ENCODE measurements at places on chromosomes 13 and 19.

DNA sequence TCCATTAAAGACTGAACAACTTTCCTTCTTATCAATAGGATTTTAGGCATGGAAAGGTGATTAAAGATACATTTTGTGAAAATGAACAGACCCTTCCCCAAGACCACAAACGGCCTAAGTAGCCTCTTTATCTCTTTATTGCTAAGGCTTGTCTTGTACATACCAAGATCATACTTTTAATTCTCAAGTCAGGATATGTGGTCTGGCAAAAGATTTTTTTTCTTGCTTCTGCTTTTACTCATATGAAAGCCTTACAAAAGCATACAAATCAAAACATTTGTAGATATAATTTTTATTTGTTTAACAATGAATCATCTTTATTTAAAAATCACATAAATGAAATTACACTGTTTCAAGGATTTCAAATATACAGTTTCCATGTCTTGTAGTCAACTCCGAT lies 35.8 kb downstream of the TGDS start:
- no peak for DNase-seq

- no peak for DNase-seq
Measured at GRCh38 chr19:2201473-2202148, 34.5 kb downstream of the PLEKHJ1 start.

- no peak for DNase-seq
Measured at GRCh38 chr13:48738311-48738710, 84.6 kb downstream of the CYSLTR2 start.

DNA sequence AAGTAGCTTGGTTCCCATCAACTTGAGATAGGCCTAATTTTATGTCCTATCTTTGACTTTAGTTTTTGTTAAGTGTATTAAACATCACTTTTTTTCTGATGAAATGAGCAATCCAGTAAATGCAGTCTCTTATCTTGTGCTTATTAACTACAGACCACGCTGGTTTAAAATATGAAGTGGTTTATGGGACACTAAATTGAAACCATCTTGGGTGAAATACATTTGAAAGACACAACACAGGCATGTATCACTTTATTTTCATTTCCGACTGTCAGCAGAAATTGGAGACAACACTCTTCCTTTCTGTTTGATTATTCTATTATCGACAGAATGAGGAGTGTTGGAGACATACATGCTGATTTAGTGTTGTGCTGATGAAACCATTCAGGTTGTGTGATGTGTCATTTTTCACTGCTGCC lies 447.7 kb downstream of the GPC6 start:
- peak; percentile 21 for DNase-seq

DNA sequence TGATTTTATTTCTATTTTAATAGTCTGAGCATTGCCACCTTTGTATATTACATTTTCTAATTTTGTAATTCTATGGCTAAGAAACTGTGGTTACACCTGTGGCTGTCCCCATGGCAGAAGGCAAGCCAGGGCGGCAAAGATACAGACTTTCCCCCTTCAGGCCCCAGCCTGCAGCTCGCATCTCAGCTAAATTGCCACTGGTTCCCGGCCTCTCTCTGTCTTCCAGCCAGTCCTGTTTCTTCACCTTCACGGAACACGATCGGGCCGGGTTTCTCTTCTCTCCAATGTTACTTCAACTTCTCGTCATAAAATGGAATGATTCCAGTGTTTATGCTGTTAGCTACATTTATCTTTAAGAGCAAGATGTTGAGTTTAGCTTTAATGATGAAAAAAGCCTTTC lies 124.5 kb upstream of the ZNF507 start:
- no peak for DNase-seq

GRCh38 chr19:13929340-13929739 lies 8.9 kb downstream of the PODNL1 start:
- DNase-seq = peak; percentile 76

DNA sequence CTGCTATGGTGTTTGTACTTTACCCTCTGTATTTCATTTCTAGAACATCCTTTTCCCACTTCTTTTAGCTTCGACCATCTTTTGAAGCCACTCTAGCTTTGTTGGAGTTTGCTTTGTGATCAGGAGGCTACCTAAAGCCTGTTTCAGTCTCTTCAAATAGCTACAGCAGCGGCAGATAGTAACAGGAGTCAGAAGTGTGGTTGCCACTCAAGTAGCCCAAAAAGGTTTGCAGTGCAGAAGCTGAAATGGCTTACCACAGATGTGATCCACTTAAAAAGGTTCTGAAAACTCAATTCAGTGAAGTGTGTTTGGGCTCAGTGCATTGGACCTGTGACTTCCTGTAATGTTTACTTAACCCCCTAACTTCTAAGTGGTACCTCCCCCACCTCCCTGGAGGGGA lies 26.2 kb downstream of the WASF3 start:
- no peak for DNase-seq

DNA sequence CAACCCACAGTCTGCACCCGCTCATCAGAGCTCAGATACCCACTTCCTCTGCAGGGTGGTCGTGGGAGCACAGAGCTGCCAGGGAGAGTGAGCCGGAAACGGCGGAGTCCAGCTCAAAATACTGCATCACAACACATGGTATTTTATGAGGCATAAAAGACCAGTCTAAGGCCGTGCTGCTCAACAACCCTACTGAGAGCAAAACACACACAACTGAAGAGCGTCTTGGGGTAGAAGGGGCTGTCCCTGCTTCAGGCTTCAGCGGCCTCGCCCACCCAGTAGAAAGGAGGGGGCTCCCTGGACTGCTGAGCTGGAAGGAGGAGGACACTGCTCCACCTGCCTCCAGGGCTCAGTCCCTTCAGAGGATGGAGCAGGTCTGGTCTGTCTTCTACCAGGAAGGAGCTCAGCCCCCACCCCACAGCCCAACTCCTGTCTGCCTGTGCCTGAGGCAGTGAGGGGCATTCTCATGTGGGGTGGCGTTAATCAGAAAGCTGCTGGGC lies 36.9 kb downstream of the NAXD start:
- no peak for DNase-seq

- no peak for DNase-seq
Measured at GRCh38 chr13:39462428-39462827, 140.6 kb downstream of the LHFPL6 start.

GRCh38 chr13:75467040-75467728 lies 14.8 kb downstream of the TBC1D4 start:
- no peak for DNase-seq

DNA sequence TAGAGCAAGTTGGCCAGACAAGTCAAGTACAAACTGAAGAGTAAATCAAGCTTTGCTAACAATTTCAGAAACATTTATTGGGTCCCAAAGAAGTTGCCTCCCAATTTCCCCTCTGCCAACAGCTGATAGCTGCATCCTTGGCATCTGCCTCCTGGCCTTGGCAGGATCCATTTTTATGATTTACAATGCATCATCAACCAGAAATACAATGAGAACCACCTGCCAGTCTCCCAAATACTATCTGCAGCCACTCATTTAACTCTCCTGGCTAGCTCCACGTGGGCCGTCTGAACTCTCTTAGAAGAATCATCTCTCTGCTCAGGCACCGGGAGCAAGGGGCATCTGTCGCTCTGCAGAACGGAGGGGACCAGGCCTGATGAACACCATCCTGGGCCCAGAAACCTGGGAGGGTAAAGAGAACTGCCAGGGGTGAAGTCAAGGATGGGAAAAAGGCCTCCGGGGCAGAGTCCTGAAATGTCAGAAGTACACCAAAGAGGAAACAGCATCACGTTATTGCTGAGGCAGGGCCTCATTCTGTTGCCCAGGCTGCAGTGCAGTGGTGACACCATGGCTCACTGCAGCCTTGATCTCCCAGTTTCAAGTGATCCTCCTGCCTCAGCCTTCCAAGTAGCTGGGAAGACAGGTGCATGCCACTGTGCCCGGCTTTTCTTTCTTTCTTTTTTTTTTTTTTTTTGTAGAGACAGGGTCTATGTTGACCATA lies 2.6 kb downstream of the LONP1 start:
- DNase-seq = no peak

DNA sequence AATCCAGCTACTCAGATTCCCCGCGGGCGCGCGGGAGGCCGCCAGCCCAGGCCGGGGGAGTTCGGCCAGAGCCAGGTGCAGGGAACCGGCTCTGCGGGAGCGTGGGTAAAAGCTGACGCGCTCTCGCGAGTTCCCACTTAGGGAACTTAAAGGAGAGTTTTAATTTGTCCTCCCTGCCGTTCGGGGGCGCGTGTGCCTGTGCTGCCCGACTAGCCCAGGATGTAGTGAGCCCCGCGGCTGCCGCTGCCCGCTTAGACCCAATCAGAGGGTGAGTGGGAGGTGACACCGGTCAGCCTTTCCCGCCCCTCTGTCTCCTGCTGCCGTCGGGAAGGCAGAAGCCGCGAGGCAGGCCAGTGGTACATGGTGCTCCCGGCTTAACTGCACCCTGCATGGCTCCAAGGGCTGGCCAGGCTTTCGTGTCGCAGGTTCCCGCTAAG lies 36.0 kb upstream of the NEK3 start:
- peak; percentile 68 for DNase-seq

DNA sequence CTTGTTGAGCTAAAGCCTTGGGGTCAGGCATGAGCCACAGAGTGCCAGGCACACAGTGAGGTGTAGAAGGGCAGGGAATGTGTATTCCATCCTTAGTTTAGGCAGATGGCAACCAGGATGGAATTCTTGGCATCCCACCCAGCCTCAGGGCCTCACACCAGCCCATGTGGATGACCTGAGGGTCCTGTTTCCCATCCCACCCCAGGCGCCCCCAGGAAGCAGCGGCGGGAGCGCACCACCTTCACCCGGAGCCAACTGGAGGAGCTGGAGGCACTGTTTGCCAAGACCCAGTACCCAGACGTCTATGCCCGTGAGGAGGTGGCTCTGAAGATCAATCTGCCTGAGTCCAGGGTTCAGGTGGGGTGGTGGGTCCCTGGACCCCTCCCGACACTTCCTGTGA lies 14.3 kb downstream of the CRX start:
- DNase-seq = no peak

DNA sequence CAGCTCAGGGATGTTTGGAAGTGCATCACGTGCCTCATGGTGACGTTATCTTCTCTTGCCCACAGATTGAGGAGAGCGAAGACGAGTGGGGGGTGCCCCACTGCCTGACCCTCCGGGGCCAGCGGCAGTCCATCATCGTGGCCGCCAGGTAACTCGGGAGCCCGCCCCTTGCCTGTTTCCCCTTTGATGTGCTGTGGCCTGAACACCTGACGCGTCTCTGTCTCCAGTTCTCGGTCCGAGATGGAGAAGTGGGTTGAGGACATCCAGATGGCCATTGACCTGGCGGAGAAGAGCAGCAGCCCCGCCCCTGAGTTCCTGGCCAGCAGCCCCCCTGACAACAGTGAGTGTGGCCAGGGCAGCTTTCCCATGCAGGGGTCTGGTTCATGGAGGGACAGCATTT lies 137.0 kb downstream of the STK24 start:
- no peak for DNase-seq

DNA sequence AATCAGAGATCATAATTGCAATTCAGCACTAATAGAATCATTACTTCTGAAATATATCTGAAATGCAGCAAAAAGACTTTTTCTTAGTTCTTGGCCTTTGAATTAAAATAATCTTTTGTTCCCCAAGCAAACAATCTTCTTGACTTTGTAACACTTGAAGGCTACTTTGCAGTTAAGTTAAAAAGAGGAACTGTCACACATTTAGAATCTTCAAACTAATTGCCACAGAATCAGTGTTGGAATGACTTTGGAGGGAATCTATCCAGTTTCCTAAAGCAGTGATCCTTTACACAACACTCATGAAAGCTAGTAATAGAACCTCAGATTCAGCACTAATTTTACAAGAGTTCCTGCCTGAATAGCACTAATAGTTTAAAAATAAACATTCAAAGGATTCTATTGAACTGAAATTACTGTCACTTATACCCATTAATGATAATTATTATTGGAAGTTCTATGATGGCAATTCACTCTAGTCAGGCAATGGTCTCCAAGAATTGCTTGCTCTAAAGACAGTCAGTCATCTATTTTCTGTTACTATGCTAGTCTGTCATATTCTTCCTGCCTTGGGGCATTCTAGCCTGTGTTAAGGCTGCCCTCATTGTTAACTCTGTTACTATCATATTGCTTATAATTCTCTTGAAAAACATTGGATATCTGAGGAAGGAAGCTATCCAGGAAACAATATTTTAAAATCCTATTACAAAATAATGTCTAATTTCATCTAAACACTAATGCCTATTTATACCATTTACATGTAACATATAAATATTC lies 362.4 kb downstream of the DIAPH3 start:
- DNase-seq = no peak

- DNase-seq = no peak
Measured at GRCh38 chr13:100543872-100544602, 44.6 kb downstream of the GGACT start.

DNA sequence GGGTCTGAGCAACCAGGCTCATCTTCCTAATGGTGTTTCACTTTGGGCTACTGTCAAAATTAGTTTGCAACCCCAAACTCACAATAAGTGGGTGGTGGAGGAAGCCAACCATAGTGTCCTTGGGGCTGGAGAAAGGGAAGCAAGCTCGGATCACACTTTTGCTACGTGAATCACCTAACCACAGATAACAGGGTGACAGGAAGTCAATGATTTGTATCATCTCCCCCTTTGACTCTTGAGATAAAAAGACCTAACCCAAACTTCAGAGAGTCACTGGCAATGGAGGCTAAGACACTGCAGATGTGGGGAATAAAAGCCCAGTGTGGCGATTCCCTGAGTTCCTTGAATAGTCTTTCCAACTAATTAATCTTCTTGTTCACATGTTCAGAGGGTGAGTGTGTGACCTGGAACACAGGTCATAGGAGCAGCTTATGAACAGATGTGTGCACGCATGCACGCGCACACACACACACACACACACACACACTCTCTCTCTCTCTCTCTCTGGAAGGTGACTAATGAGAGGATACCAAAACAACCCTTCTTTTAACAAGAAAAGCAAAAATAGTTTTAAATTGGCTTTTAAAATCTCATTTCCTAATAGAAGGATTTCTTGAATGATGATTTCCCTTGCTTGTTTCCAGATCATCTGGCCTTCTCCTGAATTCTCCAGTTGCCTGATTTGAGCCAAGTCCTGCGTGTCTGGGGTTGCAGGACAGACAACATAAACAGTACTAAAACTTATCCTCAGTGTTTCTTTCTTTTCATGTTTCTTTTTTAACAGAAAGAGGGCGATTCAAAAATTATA lies 21.2 kb upstream of the DOCK9 start:
- DNase-seq = no peak

DNA sequence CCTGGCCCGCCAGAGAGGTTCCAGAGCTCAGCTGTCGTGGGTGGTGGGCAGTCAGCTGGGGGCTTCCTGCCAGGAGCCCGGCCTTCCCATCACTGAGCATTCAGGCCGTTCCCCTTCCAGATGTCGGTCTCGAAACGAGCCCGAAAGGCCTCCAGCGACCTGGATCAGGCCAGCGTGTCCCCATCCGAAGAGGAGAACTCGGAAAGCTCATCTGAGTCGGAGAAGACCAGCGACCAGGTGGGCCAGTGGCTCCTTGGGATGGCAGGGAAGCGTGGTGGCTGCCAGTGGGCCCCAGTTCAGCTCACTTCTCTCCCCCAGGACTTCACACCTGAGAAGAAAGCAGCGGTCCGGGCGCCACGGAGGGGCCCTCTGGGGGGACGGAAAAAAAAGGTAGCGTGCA lies 19.3 kb downstream of the HDGFL2 start:
- DNase-seq = no peak

GRCh38 chr19:5308451-5309437 lies 31.9 kb downstream of the PTPRS start:
- peak; percentile 89 for DNase-seq

Measured in SK-N-SH (cell line).